GM12892 (cell line): ENCODE measurements at places on chromosomes 5 and 9.

DNA sequence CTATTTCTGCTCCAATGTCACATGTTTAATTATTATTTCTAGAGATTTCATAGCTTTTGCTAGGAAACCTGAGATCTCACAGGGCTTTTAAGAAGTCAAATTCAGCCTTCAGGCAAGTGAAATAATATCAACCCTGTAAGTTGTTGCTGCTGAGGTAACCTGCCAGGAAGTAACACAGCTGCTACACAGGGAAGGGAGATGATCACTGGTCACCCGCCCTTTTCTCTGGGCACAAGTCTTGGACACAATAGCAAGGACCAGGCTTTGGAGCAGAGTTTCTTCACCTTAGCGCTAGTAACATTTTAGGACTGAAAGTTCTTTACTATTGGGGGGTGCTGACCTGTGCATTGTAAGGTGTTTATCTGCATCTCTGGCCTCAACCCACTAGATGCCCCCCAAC lies 50.1 kb downstream of the PTTG1 start:
- DNase-seq: no peak

DNA sequence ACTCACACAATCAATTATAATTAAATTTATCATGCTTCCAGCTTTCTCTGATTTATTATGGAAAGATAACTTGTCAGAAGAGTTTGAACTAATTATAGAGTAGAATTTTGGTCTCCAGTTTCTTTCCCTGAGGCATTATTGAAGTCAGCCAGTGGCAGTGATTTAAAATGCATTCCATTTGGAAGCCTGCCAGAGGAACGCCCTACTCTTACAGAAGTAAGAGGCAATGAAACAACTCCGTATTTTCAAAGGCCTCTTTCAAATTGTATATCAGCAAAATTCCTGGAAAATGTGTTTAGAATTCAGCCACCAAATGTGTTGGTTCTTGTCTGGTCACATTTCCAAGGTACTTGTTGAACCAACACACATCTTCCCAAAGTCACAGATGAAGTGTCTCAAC lies 640.9 kb downstream of the SEMA5A start:
- no peak for DNase-seq

DNA sequence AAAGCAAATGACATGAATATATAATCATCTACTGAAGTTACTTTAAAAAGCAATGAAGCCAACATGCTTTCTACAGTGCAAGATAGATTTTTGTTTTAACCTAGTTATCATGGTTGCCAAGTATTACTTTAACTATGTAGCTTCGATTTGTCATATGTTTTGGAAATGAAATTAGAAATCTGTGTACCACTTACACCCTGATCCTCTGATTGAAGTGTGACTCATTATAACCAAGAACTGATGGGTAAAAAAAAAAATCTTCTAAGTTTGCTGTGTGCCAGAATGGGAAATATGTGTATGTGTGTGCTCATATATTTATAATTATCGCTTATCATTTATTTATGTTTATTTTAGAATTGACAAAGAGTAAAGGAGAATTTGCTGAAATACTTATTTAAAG lies 9.1 kb upstream of the CDC42SE2 start:
- no peak for DNase-seq

DNA sequence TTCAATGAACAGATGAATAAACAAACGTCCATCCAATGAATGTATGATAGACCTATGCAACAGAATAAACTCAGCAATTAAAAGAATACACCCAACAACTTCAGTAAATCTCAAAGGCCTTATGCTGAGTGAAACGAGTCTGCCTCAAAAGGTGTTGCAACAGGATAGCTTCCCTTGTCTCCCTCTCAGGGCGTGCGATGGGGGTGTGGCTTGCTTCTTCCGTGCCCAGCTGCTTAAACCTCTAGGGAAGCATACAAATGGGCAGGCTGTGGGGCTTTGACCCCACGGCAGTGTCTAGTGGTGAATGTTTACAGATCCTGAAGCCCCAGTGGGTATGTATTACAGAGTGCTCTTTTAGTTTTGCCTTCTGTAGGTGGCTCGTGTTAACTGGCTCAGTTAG lies 87.0 kb upstream of the CCL21 start:
- no peak for DNase-seq

GRCh38 chr9:100602342-100602801 lies 24.5 kb downstream of the CAVIN4 start:
- no peak for DNase-seq

DNA sequence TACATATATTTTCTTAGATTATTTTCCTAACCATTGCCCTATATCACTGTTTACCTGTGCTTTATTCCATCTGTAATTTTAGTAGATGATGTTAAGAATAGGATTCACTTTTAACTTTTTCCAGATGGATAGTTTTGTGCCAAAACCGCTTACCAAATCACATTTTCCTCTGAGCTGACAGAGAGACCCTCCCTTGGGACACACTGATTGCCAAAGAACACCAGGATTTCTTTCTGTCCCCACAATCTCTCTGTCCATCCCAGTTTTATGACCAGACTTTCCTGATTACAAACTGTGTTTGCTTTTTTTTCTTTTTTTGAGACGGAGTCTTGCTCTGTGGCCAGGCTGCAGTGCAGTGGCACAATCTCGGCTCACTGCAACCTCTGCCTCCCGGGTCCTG lies 81.3 kb upstream of the SPATA31C2 start:
- DNase-seq: no peak

DNA sequence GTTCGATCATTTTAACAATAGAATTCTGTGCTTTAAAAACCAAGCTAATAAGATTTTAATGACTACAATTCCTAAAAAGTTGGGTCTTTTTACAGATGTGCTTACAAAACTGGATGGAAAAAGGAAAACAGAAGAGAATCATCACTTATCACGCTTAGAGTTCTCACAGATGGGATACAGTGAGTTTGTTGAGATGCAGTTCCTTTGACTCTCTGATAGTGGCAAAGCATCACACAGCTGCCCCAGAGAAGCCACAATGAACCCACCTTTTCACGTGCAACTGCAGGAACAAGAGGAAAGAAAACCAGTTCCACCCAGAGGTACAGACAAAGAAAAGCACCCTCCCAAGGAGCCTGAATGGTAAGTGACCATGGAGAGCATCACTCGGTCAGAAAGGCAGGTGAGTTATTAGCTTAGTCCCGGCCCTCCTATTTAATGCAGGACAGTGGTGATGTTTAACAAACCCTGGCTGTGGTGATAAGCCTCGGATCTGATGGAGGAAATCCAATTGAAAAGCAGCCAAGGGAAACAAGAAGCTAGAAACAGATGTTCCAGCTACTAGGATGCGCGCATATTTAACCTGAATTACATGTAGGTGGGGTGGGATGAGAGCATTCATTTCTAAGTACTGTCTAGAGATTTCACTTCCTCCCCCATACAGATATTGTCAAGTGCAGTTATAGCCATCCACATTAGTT lies 167.7 kb downstream of the TARS1 start:
- no peak for DNase-seq

DNA sequence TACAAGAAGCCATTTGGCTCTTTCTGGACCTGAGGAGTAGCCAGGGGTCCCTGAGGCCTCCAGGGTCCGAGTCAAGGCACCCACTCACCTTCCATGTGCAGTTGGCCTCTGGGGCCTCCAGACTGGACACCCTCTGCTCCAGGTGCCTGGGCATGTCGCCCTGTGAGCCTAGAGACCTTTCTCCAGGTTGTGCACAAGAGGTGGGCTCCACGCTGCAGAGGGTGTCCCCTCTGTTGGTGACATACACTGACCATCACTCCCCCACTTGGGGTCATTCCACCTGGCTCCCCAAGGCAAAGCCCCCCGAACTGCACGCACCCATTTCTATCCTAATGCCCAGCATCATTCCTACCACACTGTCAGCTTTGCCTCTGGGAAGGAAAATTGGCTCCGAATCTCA lies 48.8 kb downstream of the RASGEF1C start:
- no peak for DNase-seq

- DNase-seq: no peak
Measured at GRCh38 chr5:156879665-156880285, 29.7 kb downstream of the PPP1R2B start.

GRCh38 chr5:134543820-134544614 lies 18.5 kb downstream of the JADE2 start:
- peak; percentile 61 for DNase-seq

DNA sequence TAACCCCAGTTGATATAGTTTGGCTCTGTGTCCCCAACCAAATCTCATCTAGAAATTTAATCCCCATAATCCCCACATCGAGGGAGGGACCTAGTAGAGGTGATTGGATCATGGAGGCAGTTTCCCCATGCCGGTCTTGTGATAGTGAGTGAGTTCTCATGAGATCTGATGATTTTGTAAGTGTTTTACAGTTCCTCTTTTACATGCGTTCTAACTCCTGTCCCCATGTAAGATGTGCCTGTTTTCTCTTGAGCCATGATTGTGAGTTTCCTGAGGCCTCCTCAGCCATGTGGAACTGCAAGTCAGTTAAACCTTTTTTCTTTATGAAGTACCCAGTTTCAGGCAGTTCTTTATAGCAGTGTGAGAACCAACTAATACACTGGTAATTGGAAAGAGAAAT lies 73.6 kb downstream of the CDH12 start:
- no peak for DNase-seq

- DNase-seq: no peak
Measured at GRCh38 chr5:93850311-93850710, 108.9 kb upstream of the POU5F2 start.

DNA sequence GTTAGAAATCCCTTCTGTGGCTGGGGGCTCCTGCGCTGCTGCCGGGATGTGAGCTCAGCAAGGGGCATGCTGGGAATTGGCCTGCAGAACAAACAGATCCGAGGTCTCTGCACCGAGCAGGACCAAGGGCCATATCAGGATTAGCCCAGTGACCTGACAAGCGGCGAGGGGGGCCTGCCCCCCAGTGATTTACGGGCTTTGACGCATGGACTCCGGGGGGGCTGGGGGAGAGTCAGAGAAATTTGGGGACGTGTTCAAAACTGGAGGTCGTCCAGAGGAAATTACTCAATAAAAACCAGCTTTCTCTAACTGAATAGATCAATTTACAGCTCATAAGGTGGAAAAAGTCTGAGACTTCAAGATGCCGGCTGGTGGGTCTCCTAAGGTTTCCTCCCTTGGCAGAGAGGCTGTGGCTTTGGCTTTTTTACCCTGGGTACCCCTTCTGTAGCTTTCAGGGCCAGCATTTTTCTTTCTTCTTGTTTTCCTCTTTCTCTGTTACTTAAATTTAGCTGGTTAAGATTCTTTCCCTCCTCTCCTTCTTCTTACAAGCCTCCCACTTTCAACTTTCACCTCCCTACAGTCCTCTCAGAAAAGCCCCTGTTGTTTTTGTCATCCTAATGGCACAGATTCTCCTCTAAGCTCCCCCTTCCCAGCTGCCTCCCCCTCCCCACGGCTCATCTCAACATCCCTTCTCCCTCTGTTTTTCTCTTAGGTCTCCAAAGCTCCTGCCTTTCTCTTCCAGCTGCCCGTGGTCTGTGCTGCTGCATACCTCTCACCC lies 551.0 kb downstream of the CCDC171 start:
- DNase-seq: no peak

GRCh38 chr5:151004499-151004898 lies 15.9 kb upstream of the GPX3 start:
- no peak for DNase-seq

DNA sequence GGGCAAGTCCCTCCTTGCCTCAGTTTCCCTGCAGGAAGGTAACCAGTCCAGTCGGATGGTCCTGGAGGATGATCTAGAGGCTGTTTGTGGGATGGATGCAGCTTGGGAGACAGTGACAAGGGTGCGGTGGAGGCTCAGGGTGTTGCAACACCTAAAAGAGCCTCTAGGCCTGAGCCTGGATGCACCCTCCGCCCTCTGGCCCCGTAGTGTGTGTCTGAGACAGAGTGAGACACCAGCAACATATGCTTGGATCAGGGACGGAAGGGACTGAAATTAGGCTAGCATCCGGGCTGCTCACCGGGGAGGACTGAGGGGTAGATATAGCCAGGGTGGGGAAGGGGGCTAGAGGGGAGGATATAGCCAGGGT lies 1.1 kb downstream of the CRAT start:
- no peak for DNase-seq

- DNase-seq: no peak
Measured at GRCh38 chr9:18092138-18092537, 381.8 kb upstream of the ADAMTSL1 start.

- DNase-seq: no peak
Measured at GRCh38 chr9:34574571-34574970, 15.0 kb downstream of the CNTFR start.

DNA sequence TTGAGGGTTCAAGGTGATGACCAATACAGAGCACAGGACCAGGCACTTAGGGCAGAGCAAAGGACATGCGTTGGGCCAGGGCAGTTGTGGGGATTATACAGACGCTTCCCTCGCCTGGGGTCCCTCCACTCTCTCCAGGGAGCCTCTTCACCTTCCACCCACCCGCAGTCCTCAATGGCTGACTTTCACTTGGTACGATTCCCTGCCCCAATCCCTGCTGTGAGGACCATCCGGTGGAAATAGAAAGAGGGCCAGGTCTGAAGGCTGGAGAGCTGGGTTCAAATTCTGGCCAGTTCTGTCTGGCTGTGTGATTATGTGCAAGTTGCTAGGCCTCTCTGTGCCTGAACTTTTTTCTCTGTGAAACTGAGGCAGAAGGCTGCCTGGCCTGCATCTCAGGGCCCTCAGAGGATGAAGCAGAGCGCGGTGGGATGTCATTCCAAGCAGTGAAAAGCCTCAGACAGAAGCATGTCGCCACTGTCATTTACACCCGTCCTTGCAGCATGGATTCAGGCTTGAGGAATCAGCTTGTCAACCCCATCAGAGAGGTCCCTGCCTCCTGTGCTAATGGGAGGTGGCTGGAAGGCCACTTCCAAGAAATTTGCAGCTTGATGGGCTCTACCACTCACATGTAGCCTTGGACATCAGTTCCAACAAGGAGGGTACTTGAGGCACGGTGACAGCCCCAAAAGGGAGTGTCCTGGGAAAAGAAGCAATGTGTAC lies 206.6 kb upstream of the IER5L start:
- no peak for DNase-seq

DNA sequence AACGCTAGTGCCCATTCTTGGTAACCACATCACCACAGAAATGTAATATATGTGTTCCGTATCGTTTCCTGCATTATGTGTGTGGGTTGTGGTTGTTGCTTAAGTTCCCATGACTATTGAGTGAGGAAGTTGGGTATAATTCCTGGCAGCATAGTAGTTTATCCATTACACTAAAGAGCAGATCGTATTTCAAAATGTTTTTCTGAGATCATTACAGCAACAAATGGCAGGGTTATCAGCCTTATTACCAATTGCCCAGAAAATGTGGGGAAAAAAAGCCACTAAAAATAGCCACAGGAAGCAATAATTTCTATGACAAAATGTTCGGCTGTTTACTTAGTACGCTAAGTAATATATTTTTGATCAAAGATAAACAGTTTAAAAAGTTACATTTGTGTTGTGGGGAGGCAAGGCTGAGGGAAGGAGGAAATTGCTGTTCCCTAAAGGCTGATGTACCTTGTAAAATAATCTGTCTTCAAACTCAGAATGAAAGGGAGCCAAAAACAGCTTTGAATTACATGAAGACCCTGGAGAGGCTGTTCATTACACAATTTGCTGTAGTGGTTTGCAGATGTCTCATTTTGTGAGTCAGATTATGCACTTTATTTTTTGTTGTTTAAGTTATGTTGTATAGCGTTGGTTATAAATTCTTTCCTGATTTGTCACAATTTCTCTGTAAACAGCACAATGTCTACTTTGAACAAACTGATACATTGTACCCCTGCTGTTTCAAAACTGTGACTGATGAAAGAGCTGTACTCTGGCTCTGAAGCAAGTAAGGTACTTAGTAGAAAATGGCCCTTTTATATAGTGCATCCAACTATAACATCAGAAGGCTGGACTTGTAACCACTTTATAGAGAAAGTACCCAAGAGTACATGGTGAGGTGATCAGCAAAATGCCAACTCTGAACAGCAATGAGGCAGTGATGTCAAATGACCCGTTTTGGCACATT lies 1028.5 kb downstream of the NR2F1-AS1 start:
- no peak for DNase-seq

- no peak for DNase-seq
Measured at GRCh38 chr9:103037508-103038477, 42.7 kb downstream of the CYLC2 start.
